ENCODE measurements at places on chromosomes 13 and 19.

DNA sequence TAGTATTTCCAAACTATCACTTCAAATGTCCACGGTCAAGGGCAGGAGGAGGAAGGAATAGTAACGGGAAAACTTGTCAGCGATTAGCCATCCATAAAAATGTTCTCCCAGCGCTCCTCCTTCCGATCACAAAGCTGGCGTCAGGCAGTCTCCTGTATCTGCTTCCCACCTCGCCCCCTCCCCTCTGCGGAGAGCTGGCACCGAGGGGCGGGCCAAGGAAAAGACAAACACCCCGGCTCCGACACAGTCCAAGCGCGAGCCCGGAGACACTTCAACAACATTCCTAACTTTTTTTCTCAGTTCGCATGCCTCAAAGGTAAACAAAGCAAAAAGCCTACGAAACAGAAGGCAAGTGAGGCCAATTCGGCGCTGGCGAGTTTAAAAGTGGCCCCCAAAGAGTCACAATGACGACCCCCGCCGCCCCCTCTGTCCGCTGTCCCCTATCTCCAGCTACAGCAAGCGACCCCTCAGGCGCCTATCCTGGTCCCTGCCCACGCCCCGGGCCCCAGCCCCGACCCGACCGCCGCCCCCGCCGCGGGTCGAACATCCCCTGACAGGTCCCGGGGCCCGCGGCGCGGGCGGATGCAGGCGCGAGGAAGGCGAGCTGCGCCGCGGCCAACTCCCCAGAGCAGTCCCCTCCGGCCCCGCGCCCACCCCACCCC lies 736 bp downstream of the SMAD9 start:
- ATAC-seq = no peak

GRCh38 chr13:59086147-59086546 lies 1077.6 kb downstream of the DIAPH3 start:
- no peak for ATAC-seq

- peak; percentile 89 for ATAC-seq
Measured at GRCh38 chr13:50224534-50224933, 209.3 kb downstream of the KCNRG start.

DNA sequence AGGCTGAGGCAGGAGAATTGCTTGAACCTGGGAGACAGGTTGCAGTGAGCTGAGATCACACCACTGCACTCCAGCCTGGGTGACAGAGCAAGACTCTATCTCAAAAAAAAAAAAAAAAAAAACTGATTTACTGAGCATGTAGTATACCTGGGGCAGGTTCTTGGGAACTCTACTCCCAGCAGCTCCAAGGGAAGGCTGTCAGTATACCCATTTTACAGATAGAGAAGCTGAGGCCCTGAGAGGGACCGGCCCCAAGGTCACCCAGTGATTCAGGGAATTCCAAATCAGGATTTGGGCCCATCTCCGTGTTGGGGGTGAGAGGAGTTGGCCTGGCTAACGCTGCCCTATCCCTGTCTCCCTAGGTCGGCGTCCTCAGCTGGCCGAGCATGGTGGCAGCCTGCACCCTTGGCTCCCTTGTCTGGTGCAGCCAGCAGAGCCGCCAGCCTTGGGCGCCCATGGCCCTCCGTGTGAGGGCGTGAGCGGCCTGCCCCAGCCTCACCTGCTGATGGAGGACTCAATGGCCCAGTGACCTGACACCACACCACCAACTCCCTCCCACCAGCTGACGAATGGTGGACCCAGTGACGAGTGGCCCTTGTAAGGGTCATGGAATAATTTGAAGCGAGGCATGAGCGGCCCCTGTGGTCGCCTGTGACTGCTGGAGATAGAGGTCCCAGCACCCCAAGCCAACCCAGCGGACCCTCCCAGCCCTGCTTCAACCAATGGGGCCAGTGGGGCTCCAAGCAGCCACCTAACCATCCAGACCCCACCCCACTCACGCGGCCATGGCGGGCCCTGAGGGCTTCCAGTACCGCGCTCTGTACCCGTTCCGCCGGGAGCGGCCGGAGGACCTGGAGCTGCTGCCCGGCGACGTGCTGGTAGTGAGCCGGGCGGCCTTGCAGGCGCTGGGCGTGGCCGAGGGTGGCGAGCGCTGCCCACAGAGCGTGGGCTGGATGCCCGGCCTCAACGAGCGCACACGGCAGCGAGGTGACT lies 2.4 kb downstream of the PIK3R2 start:
- no peak for ATAC-seq

GRCh38 chr19:1648459-1648849 lies 4.0 kb downstream of the TCF3 start:
- no peak for ATAC-seq

DNA sequence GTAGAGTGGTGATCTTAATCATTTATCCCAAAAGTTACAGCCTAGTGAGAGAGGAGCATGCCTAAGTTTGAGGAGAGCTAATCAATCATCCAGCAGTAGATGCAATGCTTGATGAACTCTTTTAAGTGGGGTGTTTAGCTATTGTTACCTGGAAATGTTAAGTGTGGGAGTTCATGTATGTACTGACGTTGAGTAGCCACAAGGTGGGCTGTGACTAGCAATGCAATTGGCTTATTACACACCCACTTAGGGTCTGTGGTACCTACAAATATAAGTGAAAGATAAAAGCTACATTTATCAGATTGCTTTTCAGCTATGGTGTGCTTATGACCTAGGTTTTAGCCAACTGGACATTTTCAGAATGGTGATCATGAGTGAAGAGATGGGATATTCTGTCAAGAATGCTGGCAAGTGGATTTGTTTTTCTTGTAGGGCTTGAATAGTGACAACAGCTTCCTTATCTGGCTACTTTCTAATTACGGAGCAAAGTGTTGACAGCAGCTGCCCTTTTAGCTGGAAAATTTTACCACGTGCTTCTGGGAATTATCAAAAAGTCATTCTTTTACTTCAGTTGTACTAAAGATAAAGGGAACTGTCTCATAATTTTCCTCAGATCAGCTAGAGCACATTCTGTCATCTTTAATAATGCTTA lies 170.6 kb downstream of the POSTN start:
- ATAC-seq = no peak

DNA sequence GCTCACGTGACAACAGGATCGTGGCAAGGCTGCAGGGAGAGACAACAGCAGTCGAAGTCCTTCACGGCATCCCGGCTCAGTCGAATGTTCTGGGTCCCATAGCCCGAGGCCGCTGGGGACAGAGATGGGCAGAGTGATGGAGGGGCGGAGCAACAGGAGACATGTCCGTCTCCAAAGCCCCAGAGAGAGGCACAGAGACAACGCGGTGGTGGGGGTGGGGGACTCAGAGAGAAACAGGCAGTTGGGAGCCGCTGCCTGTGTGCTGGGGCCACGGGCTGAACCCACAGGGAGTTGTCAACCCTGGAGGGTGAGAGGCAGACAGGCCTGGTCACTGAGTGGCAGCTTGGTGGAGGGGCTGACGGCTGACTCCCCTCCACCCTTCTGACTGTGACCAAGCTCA lies 20.4 kb downstream of the NOSIP start:
- no peak for ATAC-seq

- ATAC-seq = no peak
Measured at GRCh38 chr19:8304841-8305621, 3.1 kb downstream of the CD320 start.

DNA sequence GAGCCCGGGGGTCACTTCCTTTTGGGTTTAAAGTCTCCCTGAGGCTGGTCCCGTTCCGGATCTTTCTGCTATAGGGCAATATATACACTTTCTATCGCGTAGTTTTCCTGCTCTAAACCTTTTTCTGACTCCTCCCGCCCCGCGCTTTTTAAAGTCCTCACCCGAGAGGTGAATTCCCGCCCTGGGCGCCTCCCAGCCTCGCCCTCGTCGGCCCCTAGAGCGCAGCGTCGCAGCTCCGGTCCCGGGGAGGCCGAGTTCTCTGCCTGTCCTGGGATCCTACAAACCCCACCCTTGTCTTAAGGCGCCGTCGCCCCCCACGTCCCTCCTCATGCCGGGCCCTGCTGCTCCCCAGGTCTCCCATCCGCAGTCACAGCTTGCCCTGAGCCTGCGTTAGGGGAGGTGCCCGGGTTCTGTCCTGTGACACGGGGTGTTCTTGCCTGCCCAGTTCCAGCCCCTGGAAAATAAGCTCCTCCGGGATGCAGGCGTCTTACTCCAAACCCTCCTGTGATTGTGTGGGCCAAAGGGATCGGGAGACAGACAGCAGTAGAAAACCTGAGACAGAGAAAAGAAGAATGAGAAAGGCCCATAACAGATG lies 491 bp downstream of the ZNF525 start:
- ATAC-seq = peak; percentile 35

DNA sequence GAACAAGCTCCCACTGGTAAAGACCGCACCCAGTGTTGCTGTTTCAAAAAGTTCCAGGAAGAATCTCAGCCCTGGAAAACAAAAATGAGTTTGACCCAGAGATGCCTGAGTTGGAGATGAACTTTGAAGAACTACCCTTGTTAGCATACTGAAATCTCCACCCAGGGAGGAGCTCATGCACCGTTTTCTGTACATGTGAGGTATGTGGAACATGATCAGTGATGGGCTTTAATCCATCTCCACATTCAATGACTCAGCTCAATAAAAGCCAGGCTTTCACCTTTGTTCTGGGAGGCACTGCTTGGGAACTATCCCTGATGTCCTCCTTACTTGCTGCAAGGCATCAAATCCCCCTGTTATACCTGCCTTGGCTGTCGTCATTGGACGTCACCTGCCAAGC lies 279.9 kb downstream of the UQCRFS1 start:
- no peak for ATAC-seq

- ATAC-seq = no peak
Measured at GRCh38 chr13:66313413-66313812, 916.7 kb downstream of the PCDH9 start.

DNA sequence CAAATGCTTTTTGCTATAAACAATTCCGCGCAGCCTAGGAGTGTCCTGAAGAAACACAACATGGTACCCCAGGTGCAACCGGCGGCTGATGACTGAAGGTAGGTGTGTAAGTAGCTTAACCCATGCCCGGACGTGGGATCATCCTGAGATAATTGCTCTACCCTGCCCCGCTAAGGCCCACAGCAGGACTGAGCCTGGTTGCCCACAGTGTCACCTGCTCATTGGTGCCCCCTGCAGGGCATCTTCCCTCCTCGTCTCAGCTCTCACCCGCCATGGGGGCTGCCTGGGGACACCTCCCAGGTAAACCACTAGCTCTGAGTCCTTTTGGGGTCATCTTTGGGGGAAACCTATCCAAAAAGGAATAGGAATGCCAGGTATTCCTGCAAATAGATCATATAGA lies 22.3 kb downstream of the TMEM161A start:
- peak; percentile 41 for ATAC-seq

DNA sequence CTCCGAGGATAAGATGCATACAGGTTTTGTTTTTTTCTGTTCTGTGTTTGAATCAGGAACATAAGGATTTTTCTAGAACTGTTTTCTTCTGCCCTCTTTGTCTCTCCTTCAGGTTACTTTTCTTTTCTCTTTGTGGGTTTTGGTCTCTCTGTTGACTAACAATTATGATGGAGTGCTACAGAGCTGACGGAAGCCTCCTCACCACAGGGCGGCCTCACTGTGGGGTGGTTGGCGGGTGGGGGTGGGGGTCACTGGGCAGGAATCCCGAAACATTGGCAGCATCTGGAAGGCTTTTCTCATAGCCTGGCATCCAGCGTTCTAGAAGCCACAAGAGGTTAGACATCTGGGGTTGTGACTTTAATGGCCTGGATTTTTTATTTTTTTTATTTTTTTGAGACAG lies 12.0 kb upstream of the MATK start:
- ATAC-seq = no peak

DNA sequence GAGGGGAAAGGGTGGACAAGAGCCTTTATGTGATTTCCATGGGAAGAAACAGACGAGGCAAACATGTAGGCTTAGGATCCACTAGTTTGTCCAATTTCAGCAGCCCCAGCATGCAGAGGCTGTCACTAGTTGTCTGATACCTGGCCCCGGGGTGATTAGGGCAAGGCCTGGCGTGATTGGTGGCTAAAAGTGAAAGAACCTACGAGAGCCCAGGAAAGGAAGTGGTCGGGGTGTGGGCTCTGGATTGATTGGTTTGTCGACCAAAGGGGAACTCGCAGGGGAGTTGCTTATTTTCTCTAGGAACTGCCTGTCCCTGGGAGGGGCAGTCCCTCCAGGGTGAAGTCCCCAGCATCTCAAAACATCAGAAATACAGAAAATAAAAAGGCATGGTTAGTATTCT lies 64.2 kb upstream of the UQCRFS1 start:
- peak; percentile 94 for ATAC-seq

GRCh38 chr13:65875031-65875430 lies 1355.1 kb downstream of the PCDH9 start:
- ATAC-seq = no peak

DNA sequence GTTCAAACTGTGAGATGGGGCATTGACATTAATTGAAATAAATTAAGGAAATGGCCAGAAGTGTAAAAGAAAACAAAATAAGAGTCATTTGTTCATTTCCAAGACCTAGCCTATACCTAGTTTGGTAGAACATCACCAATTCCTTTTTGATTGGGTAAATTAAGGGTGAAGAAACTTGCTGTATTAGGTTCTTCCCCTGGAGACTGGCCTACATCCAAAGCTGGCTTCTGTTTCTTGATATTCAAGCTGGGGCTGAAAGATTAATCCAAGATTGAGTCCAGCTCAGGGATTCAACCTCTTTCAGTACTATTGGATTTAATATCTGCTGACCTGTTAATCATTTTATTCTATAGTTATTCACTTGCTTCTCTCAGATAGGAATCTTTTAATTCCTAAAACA lies 183.2 kb downstream of the GPC6 start:
- ATAC-seq = no peak

- no peak for ATAC-seq
Measured at GRCh38 chr19:50377051-50377461, 799 bp downstream of the NR1H2 start.

GRCh38 chr13:98348466-98349200 lies 171.6 kb upstream of the RNF113B start:
- no peak for ATAC-seq

- no peak for ATAC-seq
Measured at GRCh38 chr13:48919751-48920150, 56.0 kb upstream of the FNDC3A start.

DNA sequence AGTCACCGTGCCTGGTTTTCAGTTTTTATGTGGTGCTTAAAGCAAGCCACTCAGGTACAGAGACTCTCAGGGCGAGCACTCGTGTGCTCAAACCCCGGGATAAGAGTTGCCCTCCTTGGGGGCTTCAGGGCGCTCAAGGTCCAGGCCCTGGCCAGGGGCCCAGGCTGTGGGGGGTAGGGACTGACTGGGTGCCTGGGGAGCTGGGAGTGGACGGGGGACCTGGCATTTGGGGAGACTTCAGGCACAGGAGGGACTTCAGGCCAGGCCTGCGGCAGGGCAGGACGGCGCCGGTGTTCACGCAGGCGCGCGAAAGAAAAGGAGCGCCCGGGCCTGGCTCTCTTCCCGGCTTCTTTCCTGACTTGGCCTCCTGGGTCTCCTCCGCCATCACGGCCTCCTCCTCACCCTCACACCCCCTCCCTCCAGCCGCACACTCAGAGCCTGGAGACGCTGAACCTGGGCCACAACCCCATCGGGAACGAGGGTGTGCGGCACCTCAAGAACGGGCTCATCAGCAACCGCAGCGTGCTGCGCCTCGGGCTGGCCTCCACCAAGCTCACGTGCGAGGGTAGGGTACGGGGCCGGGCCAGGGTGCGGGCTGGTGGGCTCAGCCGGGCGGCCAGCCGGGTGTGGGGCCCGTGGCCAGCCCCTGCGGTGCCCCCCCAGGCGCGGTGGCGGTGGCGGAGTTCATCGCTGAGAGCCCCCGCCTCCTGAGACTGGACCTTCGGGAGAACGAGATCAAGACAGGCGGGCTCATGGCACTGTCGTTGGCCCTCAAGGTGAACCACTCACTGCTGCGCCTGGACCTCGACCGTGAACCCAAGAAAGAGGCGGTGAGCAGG lies 16.1 kb downstream of the NKPD1 start:
- ATAC-seq = no peak

- ATAC-seq = peak; percentile 86
Measured at GRCh38 chr19:46766569-46767317, 20.5 kb upstream of the STRN4 start.
